Fibroblast of skin of left quadriceps (primary cell): ENCODE measurements at places on chromosomes 1 and 21.

GRCh38 chr1:228085287-228085951 is 2.9 kb downstream of the ARF1 start:
- DNase-seq, result peak; percentile 40

- peak; percentile 27 for DNase-seq
Observed at GRCh38 chr21:18499761-18500376, 96.3 kb upstream of the TMPRSS15 start.

DNA sequence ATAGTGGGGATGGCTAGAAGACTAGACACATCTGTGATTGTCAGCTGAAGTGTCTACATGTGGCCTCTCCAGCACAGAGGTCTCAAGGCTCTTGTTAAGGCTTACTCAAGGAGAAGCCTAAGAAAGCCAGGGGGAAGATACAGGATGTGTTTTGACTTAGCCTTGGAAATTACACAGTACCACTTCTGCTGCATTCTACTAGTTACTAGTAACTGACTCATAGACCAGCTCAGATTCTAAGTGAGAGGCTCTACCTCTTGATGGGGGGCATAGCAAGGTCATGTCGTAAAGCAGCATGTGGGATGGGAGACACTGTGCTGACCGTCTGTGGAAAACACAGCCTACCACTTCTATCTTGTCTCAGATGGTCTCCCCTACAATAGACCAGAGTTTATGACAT is 99.5 kb downstream of the UBE2U start:
- DNase-seq, result peak; percentile 43

DNA sequence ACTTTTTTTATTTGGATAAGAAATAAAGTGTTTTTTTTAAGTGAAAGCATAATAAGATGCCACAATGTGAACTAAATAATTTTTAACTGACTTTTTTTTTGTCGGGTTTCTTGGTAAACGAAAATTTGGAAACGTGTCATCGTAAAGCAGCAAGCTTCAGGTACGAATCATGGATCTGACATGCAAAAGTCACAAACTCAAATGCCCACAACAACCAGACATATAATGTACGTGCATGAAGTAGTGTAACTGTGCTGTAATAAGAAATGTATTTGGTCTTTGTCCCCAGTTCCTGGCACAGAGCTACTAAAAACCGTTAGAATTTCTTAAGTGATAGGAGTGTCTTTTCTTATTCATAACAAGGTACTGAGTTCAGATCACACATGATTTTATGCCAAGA is 44.3 kb upstream of the LRRC7 start:
- no peak for DNase-seq

DNA sequence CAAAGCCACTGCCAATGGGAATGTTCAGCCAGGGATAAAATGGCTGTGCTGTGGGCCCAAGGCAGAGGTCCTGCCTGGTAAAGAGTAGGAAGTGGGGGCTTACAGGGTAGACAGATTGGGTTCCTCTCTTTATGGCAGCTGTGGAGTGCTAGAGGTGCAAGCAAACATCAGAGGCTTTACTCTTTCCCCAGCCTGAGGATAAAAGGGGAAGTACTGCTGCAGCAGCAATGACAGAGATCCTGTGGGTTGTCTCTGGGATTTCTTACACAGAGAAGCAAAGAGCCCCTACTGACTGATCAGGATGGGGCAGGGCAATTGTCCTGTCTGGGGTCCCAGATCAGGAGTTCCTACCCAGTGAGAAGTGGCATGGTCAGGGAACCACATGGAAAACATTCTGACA is 54.2 kb downstream of the DRAM2 start:
- no peak for DNase-seq

DNA sequence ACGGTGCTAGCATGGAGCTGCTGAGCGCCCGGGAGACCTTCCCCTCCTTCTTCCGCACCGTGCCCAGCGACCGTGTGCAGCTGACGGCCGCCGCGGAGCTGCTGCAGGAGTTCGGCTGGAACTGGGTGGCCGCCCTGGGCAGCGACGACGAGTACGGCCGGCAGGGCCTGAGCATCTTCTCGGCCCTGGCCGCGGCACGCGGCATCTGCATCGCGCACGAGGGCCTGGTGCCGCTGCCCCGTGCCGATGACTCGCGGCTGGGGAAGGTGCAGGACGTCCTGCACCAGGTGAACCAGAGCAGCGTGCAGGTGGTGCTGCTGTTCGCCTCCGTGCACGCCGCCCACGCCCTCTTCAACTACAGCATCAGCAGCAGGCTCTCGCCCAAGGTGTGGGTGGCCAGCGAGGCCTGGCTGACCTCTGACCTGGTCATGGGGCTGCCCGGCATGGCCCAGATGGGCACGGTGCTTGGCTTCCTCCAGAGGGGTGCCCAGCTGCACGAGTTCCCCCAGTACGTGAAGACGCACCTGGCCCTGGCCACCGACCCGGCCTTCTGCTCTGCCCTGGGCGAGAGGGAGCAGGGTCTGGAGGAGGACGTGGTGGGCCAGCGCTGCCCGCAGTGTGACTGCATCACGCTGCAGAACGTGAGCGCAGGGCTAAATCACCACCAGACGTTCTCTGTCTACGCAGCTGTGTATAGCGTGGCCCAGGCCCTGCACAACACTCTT is 1.1 kb downstream of the TAS1R3 start:
- no peak for DNase-seq

DNA sequence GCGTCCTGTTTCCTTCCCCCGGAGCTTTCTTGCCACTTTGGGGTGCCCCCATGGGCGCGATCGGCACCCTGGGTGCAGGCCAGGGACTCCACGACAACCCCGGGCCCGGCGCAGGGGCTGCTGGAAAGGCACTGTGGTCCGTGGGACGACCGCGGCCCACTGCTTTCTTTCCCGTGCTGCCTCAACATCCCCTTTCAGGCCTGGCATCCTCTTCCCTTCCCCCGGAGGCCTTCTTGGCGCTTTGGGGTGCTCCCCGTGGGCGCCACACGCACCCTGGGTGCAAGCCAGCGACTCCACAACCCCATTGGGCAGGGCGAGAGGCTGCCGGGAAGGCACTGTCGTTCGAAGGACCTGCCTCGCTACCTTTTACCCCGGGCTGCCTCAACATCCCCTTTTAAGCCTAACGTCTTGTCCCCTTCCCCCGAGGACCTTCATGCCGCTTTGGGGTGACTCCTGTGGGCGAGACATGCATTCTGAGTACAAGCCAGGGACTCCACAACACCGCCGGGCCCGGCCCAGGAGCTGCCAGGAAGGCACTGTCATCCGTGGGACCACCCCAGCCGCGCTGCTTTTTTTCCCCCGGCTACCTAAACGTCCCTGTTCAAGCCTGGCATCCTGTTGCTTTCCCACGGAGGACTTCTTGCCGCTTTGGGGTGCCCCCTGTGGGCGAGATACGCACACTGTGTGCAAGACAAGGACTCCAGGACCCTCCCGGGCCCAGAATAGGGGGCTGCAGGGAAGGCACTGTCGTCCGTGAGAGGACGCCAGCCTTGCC is 137.8 kb downstream of the LIPI start:
- no peak for DNase-seq

DNA sequence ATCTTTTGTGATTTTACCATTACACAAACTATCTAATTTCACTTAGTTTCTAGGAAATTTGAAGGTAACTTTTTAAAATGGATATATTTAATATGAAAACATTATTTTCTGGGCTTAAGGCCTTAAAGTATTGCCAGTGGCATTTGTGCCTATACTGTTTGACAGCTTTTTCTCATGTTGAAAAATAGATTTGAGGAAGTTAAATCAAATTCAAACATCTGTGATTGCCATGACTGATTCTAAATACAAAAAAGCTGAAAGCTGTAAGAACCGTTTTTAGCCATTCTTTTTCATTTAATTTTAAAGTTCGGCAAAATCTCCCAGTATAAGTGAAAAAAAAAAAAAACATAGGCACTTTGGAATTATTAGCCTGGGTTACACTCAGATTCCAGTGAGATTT is 301.1 kb downstream of the DPYD start:
- no peak for DNase-seq

GRCh38 chr1:226100436-226101391 is 38.2 kb downstream of the H3-3A start:
- DNase-seq, result no peak

GRCh38 chr1:222263791-222264190 is 284.1 kb downstream of the HHIPL2 start:
- no peak for DNase-seq

- no peak for DNase-seq
Observed at GRCh38 chr1:62209931-62210595, 15.4 kb downstream of the L1TD1 start.

DNA sequence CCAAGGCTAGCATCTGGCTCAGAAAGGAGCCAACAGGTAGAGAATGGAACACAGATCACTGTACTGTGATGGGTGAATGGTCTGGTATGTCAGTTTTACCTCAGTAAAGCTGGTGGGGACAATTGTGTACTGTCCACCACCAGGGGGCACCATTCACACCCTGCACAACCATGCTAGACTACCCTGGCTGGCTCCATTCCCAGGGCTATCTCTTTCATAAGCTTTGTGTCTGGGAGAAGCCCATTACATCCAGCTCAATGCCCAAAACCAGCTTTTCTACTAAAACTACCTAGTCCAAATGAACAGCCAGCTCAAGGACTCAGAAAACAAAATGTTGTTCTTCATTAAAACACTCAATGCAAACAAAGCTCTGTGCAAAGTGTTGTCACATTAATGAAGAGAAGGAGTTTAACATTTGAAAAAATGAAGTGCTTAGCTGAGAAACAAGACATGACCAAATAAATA is 62.0 kb upstream of the RASAL2 start:
- peak; percentile 87 for DNase-seq

DNA sequence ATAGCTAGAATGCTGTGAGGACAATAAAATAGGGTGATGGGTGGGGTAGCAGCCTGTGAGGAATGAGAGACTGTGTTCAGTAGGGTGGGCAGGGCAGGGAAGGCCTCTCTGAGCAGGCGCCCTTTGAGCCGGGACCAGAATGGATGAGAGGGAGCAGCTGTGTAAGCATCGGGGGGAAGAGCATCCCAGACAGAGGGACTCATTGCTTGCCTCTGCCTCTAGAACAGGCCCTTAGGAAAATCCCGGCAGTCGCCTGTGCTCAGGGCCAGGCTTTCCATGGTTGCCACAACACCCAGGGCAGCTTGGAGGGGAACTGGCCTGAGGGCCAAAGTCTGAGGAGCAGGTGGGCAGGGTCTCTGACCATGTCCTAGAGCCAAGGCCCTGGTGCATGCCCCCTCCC is 774 bp downstream of the SLC2A7 start:
- no peak for DNase-seq

- peak; percentile 7 for DNase-seq
Observed at GRCh38 chr1:104765085-104765484, 1015.4 kb downstream of the AMY1C start.

GRCh38 chr1:35915693-35916092 is 15.2 kb upstream of the AGO3 start:
- DNase-seq, result no peak
